ENCODE measurements at places on chromosomes 16 and 17.
A peak's percentile ranks its signal among the peaks of the same experiment; 100 is the strongest.

DNA sequence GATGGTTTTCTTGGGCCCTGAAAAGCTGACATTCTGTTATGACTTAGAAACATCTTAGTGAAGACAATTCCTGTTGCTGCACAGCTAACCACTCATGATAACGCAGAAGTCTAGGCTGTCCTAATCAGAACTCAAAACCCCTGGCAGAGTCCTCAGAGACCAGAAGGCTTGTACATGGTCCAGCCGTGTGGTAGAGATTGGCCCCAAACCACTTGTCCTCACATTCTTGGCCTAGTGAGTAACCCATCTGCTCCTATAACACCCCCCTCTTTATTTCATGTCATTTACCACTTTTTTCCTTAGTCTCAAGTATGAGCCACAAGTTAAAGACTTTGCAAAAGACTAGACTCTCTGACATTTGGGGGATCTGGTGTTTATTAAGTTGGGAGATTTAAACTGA lies 116.5 kb upstream of the ADAMTS18 start:
- DNase-seq = no peak

- DNase-seq = no peak
These were observed 14.2 kb downstream of the SNX20 start for GRCh38 chr16:50666658-50667496.

GRCh38 chr16:17544785-17545184 lies 74.0 kb upstream of the XYLT1 start:
- DNase-seq = no peak

DNA sequence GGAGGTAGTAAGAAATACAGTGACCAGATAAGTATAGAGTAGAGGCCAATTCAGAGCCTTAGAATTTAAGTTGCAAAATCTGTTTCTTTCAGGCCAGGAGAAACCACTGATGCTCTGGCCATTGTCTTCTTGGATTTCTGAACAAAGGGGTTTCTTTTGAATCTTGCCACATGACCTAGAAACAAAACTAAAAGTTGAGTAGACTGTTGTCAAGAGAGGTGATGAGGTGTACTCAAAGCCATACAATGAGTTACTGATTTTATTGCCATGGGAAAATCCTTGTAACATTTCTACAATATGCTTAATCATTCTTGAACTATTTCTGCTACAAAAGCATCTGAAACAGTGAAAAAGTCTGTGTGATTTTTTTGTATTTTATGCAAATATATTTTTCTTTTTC lies 881.3 kb downstream of the CDH11 start:
- DNase-seq = no peak

GRCh38 chr16:28549301-28549899 lies 4.3 kb upstream of the SGF29 start:
- DNase-seq = no peak

DNA sequence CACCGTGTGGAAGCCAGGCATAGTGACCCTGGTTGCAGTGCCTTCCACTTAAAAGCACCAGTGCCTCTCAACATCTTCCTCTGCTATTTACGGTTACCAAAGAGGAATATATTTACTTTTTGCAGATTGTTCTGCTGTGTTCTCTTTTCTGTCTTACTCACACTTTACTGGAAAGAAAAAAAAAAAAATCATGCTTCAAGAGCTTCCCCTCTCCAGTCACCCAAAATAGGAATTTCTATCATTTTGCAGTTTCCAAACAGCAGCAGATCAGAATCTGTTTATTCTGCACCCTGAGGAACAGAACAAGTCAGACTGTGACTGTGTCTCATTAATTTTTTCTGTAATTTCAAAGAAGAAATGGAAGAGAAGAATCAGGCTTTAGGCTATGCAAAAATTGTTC lies 96.1 kb downstream of the KCNJ2 start:
- DNase-seq = no peak

DNA sequence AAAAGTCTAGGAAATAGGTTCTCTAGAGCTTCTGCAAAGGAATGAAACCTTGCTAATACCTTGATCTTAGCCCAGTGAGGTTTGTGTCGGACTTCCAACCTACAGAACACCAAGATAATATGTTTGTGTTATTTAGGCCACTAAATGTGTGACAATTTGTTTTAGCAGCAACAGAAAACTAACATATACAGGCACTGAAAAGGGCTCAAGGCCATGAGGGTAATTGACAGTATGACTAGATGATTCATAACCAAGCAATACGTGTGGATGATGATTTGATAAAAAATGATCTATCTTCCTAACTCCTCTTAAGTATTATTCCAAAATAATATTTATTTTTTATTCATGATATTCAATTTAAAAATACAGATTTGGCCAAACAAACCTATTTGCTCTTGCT lies 27.7 kb upstream of the MED13 start:
- DNase-seq = no peak

- no peak for DNase-seq
These were observed 5.8 kb upstream of the CHCT1 start for GRCh38 chr17:60416368-60416925.

DNA sequence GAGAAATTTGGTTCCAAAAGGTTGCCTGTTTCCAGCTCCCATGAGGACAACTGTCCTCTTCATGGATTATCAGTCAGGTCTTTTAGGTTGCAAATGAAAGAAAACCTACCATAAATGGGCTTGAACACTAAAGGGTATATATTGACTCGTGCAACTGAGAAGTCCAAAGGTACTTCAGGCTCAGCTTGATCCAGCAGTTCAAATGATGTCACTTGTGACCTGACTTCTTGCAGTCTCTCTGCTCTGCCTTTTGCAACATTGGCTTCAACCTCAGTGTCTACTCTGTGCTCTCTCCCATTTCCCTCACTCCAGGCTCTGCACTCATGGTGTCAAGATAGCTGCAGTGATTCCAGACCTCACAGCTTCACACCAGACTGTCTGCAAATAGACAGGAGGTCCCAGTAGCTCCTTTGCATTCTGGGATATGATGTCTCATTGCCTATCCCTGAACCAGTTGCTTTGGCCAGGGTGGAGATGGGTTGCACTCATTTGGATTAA lies 5.5 kb upstream of the CALB2 start:
- no peak for DNase-seq

- peak; percentile 52 for DNase-seq
These were observed 14.0 kb upstream of the STAC2 start for GRCh38 chr17:39239640-39240314.
